Memory B cell (primary cell): ENCODE measurements at places on chromosomes 13 and 19.

- peak overlapping the region; percentile 97 for H3K27ac ChIP-seq
- DNase-seq: no peak
- H3K4me3 ChIP-seq: peak overlapping the region; percentile 95
- peaks cover 26% of the 10 kb centered on the region for H3K4me1 ChIP-seq
These were observed 2.1 kb downstream of the PRMT1 start for GRCh38 chr19:49678985-49679770.

DNA sequence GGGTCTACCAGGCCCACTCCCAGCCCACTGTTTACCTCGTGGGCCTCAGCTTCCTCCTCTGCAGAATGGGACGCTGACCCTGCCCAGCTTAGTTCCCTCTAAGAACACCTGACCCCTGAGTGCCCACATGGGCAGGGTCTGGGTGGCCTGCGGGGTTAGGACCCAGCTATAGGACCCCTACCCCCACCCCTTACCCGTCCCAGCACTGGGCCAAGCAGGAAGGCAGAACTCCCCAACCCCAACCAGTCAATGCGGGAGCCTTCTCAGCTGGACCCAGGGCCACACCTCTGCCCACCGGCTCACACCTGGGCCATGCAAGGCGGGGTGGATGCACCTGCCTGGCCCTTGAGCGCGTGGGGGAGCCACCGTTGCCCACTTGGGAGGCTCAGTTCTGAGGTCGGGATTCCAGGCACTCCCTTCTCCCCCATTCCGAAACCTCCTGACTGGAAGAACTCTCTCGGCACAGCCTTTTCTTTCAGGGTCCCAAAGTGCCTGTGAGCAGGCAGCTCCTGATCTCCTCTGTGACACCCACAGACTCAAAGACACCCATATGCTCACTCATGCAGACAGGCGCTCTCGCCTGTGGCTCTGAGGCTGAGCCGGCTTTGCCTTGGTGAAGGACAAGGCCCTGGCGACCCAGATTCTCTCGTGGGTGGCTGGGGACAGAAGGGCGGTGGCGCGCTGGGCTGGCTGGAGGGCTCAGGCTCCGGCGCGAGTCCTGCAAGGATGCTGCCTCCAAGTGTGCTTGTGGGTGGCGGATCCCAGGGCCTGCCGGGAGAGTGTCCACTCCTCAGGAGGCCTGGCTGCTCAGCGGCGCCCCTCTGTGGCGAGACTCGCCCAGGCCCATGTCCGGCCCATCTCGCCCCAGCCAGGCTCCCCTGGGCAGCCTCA lies 27.9 kb upstream of the PARP4 start:
- H3K36me3 ChIP-seq: peaks cover 2% of the 10 kb centered on the region
- DNase-seq: no peak
- H3K27ac ChIP-seq: no peak overlapping the region
- peaks cover 29% of the 10 kb centered on the region for H3K27me3 ChIP-seq
- H3K4me1 ChIP-seq: peaks cover 13% of the 10 kb centered on the region

DNA sequence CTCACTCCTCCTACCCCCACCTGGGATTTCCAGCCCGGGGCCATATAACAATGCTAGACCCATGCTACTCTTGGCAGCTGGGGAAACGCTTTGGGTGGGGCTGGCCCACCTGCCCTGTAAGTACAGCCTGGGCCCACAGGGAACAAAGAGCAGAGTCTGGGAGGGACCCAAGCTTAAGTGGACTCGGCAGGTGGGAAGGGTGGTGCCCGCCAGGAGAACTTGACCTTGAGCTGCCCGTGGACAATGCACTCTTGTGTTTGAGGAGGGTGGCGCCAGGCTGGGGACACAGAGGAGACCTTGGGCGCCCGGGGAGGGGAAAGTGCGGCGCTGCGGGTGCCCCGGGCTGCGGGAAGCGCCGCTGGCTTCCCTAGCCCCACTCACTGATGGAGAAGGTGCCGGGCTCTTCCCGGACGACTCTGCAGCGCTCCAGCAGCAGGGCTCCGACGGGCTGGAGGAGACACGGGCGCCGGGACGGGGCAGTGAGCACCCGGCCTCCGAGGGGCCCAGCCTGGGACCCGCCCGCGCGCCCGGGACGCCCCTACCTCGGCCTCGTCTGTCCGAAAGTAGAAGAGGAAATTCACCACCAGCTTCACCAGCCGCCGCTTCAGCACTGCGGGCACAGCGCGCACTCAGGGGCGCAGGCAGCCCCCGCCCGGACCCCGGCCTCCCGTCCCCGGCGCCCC lies 607 bp downstream of the PLEKHJ1 start:
- H3K4me1 ChIP-seq: peaks cover 49% of the 10 kb centered on the region
- peak overlapping the region; percentile 96 for H3K4me3 ChIP-seq
- H3K36me3 ChIP-seq: peaks cover 18% of the 10 kb centered on the region
- H3K27ac ChIP-seq: peak overlapping the region; percentile 97
- peak; percentile 43 for DNase-seq

DNA sequence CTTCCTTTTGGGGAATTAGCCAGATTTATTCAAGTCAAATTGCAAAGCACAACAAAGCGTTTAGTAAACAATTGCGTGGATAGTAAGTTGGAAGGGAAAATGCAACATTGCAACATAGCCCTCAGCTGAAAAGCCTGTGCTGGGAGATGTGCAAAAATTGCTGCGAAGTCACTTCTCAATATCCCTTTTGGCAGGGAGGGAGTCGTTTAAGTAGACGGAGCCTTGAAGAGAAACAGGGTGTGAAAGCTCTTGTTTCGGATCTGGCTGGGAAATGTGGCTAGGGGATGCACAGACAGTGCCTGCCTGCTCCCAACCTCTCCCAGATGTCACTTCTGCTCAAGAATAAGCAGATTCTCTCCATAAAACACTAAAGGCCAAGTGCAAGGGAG lies 56.8 kb downstream of the SLC7A1 start:
- peaks cover 21% of the 10 kb centered on the region for H3K36me3 ChIP-seq
- peaks cover 15% of the 10 kb centered on the region for H3K4me1 ChIP-seq
- no peak overlapping the region for H3K27ac ChIP-seq
- no peaks in the 10 kb centered on the region for H3K27me3 ChIP-seq
- no peak for DNase-seq
- H3K4me3 ChIP-seq: no peak overlapping the region

GRCh38 chr13:112012016-112012704 lies 54.8 kb upstream of the SOX1 start:
- DNase-seq: no peak
- H3K36me3 ChIP-seq: no peaks in the 10 kb centered on the region
- H3K4me3 ChIP-seq: no peak overlapping the region
- H3K27ac ChIP-seq: no peak overlapping the region
- H3K27me3 ChIP-seq: peaks cover 1% of the 10 kb centered on the region
- no peaks in the 10 kb centered on the region for H3K4me1 ChIP-seq

GRCh38 chr13:30659980-30660379 lies 42.3 kb downstream of the USPL1 start:
- H3K4me1 ChIP-seq: peaks cover 15% of the 10 kb centered on the region
- H3K27ac ChIP-seq: peak overlapping the region; percentile 85
- no peak for DNase-seq
- peak overlapping the region; percentile 59 for H3K4me3 ChIP-seq

GRCh38 chr13:33307843-33308242 lies 22.3 kb upstream of the STARD13 start:
- no peaks in the 10 kb centered on the region for H3K36me3 ChIP-seq
- H3K4me3 ChIP-seq: no peak overlapping the region
- H3K27me3 ChIP-seq: peaks cover 5% of the 10 kb centered on the region
- H3K4me1 ChIP-seq: no peaks in the 10 kb centered on the region

DNA sequence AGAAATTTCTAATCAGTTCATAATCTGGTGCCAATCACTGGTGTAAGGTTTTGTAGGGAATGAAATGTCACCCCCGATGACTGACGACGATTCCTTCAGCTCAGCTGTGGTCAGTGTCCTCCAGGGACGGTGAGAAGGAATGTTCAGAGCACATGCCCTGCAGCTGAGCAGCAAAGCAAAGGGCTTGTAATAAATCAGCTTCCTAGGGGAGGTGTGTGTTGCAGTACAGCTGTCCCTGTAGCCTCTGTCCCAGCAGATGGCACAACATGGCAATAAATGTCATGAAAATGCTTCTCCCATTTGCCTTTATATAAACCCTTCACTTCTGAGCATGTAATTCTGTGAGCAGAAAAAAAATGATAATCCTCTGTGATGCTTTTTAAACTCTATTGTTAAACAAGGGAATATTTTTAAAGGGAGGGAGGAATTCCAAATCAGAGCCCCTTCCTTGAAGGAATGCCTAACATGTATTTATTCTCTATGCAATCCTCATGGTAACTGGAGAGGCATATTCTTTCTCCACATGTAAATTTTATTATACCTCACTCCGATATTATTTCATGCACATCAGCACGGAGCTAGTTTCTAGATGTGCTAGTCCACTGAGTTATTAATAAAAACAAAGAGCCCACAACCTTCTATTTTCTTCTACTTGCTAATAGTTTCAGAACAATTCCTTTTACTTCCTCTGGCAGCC lies 102.5 kb downstream of the FAM216B start:
- H3K27me3 ChIP-seq: peaks cover 1% of the 10 kb centered on the region
- H3K4me1 ChIP-seq: peaks cover 7% of the 10 kb centered on the region
- DNase-seq: no peak

DNA sequence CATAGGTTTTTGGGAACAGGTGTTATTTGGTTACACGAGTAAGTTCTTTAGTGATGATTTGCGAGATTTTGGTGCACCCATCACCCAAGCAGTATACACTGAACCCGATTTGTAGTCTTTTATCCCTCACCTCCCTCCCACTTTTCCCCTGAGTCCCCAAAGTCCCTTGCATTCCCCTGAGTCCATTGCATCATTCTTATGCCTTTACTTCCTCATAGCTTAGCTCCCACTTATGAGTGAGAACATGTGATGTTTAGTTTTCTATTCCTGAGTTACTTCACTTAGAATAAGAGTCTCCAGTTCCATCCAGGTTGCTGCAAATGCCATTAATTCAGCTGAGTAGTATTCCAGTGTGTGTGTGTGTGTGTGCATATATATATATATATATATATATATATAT lies 97.2 kb upstream of the EDNRB start:
- H3K27ac ChIP-seq: no peak overlapping the region
- H3K4me3 ChIP-seq: no peak overlapping the region
- no peak for DNase-seq

DNA sequence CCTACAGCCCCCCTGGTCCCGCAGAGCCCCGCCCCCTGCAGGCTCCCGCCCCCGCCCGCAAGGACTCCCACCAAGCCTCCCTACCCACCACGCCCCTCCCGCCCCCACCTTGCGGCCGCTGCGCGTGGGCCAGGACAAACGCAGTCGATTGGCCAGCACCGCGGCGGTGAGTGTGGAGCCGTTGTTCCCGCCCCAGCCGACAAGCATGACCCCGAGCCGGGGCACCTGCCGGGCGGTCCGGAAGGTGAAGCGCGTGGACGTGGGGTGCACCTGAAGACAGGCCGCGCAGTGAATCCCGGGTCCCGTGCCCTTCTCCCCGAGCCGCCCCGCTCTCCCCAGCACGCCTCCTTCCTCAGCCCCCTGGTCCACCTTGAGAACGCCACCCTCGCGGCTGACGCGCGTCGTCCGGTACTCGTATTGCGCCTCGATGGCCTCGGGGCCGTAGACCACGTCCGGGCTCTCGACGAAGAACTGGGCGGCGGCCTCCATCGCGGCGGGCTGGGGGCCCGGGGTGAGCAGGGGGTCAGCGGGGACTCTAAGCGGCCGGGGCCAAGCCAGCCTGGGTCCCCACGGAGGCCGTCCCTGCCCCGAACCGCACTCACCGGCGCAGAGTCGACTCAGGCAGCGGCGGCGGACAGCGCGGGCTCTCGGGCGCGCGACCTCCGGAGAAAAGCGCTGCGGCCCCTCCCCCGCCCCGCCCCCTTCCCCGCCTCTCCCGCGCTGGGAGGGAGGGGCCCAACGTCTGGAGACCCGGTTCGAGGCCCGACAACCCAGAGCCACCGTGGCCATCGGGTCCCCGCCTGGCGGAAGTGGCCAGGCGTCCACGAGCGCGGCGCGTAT lies at the start of gene ISYNA1:
ISYNA1 (minus strand) TSS at position 643 of the 840 bp plus-strand sequence; CDS start at position 489, 154 bp downstream.
- H3K4me3 ChIP-seq: peak within 1 kb of the TSS; percentile 79
- H3K27me3 ChIP-seq: no peaks in the 10 kb centered on the region
- H3K27ac ChIP-seq: no peak within 1 kb of the TSS
- H3K4me1 ChIP-seq: peaks cover 33% of the 10 kb centered on the region
- DNase-seq: no peak

GRCh38 chr19:17577457-17578097 lies 22.1 kb downstream of the COLGALT1 start:
- no peak for DNase-seq
- peaks cover 9% of the 10 kb centered on the region for H3K4me1 ChIP-seq
- no peak overlapping the region for H3K27ac ChIP-seq
- H3K36me3 ChIP-seq: peaks cover 40% of the 10 kb centered on the region

DNA sequence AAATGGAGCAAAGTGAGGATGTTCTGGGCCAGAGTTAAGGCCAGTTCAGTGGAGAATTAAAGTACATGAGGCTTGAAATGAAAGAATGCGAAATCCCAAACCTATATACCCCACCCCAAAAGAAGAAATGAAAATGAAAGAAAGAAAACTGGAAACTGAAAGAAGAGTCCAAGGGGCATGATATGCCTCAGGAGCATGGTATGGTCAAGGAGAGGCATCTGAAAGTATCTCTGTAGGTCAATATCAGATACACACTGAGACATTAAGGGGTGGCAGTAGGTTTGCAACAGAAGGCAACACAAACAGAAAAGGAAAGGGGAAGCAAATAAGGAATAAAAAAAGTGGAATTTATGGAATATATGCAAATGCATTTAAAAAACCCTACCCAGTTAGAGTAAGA lies 166.5 kb downstream of the COG6 start:
- no peaks in the 10 kb centered on the region for H3K27me3 ChIP-seq
- peaks cover 10% of the 10 kb centered on the region for H3K4me1 ChIP-seq
- H3K27ac ChIP-seq: no peak overlapping the region
- no peak for DNase-seq
- H3K4me3 ChIP-seq: peak overlapping the region; percentile 68

DNA sequence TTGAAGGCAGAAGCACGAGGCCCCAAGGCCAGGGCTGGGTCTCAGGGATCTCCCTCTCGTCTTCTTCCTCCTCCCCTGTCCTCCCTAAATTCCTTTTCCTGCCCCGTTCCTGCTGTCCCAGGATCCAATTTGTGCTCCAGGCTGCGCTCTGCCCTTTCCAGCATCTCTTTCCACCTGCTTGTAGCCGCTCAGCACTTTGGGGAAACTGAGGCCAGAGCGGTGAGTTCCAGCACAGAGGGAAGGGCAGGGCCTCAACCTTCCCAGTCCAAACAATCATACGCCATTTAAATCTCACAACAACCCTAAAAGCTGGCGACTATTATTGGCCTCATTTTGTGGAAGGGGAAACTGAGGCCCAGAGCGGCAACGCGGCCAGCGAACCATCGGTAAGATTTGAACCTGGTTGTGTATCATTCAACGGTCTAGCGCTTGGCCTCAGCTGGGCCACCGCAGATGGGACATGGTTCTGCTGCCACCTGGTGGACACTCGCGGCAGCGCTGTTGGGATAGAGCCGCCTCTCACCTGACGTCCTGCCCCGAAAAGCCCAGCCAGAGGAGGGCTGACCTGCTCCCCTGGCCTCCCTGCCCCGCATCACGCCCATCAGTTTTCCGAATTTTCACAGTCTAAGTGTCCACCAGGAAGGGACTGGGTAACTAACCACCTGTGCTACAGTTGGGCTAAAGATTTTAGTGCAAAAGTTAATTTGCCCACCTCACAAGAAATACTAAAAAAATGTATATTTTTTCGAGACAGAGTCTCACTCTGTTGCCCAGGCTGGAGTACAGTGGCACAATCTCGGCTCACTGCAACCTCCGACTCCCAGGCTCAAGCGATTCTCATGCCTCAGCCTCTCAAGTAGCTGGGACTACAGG lies 4.2 kb upstream of the RPL18A start:
- peaks cover 1% of the 10 kb centered on the region for H3K36me3 ChIP-seq
- peak; percentile 99 for DNase-seq
- no peak overlapping the region for H3K27ac ChIP-seq
- no peak overlapping the region for H3K4me3 ChIP-seq

GRCh38 chr13:102724923-102725322 lies 30.1 kb upstream of the METTL21C start:
- H3K27ac ChIP-seq: no peak overlapping the region
- DNase-seq: no peak
- H3K36me3 ChIP-seq: no peaks in the 10 kb centered on the region
- no peaks in the 10 kb centered on the region for H3K4me1 ChIP-seq
- no peak overlapping the region for H3K4me3 ChIP-seq
- peaks cover 11% of the 10 kb centered on the region for H3K27me3 ChIP-seq
